ENCODE measurements at places on chromosomes 1 and 21.
A peak's percentile ranks its signal among the peaks of the same experiment; 100 is the strongest.

- no peak for DNase-seq
Observed at GRCh38 chr1:111719674-111720132, 19.5 kb downstream of the INKA2 start.

DNA sequence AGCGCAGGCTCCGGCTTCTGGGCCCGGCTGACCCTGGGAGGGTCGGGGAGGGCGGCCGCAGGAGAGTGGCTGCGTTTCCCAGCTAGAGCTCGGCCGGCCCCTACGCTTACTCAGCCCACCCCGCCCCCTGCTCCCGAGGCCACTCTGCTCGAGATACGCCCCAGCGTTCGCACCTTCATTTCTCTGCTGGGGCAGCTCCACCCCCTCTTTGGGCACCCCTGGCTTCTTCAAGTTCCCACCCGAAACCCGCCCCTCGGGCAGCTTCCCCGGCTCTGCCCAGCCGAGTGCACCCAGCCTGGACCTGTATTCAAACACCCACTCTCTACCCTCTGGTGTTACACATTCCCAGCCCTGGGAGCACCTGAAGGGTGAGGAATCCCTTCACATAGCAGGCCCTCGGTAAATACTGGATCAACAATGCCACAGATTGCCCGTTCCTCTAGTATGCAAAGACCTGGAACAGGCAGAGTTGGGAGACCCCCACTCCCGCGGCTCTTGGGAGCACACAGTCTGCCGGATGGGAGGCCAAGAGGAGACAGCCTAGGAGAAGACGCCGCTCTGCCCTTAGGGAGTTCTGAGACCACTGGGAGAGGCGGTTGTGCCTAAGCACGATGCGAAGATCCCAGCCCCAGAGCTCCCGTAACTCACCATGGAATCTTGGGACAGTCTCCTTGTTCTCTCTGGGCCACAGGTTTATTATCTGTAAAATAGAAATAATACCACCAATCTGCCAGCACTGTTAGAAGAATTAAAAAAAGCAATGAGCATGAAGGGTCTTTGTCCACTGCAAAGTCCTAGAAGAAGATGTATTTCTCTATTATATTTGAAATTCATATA, 566 bp upstream of the PAQR7 start:
- DNase-seq: no peak

GRCh38 chr21:45327441-45328197, 39.9 kb upstream of the POFUT2 start:
- no peak for DNase-seq

DNA sequence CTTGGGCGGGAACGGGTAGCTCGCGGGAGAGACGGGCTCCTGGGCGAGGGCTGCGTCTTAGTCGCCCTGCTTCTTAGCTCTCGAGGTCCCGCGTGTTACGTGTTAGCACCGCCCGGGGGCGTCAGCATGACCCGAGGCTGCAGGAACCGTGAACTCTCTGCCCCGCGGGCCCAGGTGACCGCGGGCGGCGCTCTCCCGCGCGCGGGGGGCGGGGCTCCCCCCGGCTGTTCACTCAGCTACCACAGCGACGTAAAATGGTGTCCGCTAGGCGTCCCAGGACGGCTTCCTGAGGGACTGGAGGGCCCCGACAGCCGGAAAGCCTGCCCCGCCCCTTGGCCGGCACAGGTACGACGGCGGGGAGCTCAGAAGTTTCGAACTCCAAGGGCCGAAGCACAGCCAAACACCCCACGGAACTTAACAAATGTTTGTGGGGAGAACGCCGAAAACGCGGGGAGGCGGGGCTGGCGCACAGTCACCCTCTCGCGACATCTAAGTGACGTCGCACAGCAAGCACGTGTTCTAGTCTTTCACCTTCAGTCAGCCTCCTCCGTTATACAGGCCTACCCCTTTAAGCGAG, 780 bp upstream of the RBM15 start:
- DNase-seq: peak; percentile 90

DNA sequence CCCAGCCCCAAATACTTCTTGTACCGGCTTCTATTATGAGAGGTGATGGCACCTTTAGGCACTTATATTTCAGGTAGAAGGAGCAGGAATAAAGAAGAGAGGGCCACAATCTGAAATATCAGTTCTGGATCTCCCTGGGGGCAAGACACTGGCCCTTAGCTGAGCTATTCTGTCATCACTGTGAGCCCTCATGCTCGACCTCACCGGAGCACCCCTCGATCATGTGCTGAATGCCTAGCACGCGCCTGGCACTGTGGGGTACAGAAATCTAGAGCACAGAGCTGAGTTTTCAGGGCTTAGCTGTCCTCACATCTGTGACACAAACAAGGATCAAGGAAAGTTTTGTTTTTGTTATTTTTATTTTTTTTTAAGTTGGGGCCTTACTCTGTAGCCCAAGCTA, 7.6 kb upstream of the MX1 start:
- DNase-seq: no peak

- no peak for DNase-seq
Observed at GRCh38 chr1:1179346-1179982, 5.8 kb downstream of the TTLL10 start.

DNA sequence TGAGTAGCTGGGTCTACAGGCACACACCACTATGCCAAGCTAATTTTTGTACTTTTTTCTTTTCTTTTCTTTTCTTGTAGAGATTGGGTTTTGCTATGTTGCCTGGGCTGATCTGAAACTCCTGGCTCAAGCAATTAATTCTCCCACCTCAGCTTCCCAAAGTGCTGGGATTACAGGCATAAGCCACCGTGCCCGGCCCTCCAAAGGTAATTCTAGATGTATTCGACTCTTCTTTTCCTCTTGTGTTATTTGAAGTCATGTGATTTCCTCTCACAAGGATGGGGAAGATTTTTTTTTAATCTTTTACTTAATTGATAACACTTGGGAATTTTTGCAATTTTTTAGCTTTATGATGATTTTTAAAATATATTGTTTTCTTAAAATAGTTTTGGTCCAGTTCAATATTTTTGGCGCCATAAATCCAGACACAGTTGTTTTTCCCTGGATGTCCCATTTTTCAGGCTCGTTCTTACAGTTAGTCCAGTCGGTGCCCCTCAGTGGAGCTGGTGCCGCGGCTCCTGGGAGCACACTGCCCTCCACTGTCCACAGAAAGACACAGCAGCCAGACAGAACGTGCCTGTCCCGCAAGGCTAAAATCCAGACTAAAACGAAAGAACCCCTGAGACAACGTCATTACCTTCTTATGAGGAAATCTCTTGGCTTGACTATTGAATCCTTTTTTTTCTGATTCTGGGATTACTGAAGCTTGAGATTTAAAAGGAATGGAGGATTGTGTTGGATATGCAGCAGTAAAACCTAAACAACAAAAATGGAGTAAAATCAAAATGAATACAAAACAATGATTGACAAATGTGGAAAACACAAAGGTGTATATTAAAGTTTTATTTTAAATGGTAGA, 22.4 kb downstream of the STPG1 start:
- DNase-seq: peak; percentile 48

GRCh38 chr1:158951956-158952355, 20.6 kb downstream of the PYHIN1 start:
- peak; percentile 42 for DNase-seq

GRCh38 chr1:14977338-14977931, 176.1 kb upstream of the TMEM51 start:
- peak; percentile 22 for DNase-seq

DNA sequence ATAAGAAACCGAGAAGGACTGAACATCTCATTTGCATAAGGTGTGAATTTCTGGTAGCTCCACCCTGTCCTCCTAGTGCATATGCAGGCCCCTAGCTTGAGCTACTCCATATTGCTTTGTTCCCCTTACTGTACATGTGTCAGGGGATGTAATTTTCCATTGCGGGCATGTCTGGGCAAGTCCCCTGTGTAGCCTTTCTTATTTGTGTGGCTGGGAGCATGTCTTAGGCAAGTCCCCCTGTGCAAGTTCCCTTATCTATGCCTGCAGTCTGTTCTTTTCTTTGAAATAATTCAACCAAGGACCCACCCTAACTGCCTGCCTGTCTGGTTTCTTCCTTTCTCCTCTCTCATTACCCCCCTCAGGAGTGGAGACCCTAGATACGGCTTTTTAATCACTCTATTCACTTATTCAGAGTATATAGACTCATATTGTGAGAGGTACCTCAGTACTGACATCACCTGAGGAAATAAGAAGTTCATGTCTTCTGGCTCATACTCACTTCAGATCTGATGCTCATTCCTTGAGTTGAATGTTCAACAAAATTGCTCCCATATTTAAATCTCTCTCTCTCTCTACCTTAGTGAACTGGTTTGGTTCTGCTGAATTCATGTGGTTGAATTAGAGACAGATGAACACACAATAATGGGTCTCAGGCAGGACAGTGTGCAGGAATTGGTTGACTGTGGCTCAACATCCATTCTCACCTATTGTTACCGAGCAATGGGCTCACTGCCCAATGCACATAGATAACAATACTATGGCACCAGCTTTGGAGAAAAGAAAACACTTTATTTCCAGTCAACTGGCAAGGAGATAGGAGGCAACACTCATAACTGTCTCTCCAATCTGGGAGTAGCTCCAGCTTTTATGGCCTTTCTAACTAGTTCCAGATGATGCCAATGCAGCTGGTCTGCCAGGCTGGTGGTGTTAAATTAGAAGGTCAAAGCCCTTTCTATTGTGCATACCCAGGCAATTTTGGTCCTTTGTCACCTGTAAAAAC, 27.9 kb upstream of the NPL start:
- DNase-seq: no peak

DNA sequence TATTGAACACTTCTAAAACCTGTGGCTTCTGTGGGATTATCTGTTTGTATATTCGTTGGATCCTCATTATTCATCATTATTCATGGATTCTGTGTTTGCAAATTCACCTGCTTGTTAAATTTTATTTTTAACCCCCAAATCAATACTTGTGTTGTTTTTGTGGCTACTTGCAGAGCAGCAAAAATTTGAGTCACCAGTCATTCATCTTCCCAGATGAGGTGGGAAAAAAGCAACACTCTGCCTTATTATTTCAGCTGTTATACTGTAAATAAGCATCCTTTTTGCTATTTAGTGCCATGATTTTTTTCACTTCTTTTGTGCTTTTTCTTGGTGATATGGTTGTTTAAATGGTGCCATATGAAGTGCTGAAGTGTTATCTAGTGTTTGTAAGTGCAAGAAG, 56.7 kb downstream of the RASAL2 start:
- DNase-seq: no peak

- DNase-seq: no peak
Observed at GRCh38 chr21:23960769-23961168, 1646.5 kb downstream of the MRPL39 start.

GRCh38 chr1:226738995-226739695, at the start of gene ITPKB:
ITPKB (minus strand) TSS chr1:226739282; CDS start chr1:226737458, 1,824 bp downstream.
- DNase-seq: peak; percentile 94

DNA sequence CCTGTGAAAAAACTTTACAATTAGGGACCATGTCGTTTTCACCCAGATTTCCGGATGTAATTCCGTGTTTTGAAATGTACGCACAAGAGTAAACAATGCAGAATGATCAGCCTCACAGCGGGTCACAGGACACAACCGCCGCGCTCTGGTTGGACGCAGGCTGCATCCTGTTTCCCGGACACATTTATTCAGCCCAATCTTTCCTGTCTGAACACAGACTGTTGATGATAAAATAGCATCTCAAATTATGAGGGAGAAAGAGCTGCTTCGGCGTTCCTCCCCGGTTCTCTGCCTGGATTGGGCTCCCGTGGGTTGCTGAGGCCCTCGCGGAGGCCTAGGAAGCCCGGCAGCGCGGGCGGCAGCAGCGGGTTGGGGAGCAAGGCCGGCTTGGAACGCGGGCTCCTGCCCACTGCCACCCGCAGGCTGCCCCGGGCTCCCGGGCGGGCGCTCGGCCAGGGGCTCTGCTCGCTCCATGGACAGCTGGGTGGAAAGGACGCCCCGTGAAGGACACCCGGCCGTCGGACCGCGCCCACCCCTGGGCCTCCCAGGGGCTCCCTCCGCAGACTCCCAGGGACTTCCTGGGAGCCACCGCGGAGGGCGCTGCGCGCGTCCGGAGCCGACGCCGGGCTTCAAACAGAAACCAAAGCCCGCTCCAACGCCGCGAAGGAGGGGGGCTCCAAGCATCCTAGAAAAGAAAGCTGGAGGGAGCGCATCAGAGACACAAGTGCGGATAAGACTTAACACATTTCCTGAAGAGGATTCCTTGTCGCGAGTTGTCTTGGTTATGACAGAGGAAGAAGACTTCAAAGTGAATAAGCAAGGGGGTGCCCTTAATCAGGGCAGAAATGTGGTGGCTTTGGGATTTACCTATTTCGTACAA, 122.3 kb downstream of the ESRRG start:
- no peak for DNase-seq

GRCh38 chr1:39076127-39076798, 50.1 kb downstream of the NDUFS5 start:
- no peak for DNase-seq

DNA sequence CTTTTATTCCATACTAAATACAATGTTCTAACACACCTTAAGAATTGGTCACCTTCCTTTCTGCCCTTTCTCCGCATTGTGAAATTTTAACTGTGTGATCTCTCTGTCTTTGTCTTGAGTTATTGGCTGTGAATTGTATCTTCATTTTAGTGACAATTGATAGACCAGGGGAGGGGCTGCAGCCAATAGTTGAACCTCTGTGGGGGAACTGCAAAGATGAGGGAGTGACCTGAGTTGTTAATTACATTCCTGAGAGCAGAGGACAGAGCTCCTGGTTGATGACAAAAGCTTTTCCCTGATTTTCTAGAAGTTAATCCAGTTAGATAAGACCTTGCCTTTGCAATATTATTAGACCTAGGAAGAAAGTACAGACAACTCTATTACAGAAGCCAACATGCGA, 1535.7 kb downstream of the BRINP3 start:
- no peak for DNase-seq

GRCh38 chr1:17161926-17162800, 42.8 kb upstream of the PADI1 start:
- no peak for DNase-seq

- DNase-seq: no peak
Observed at GRCh38 chr1:186112280-186112679, 262.8 kb downstream of the TPR start.

DNA sequence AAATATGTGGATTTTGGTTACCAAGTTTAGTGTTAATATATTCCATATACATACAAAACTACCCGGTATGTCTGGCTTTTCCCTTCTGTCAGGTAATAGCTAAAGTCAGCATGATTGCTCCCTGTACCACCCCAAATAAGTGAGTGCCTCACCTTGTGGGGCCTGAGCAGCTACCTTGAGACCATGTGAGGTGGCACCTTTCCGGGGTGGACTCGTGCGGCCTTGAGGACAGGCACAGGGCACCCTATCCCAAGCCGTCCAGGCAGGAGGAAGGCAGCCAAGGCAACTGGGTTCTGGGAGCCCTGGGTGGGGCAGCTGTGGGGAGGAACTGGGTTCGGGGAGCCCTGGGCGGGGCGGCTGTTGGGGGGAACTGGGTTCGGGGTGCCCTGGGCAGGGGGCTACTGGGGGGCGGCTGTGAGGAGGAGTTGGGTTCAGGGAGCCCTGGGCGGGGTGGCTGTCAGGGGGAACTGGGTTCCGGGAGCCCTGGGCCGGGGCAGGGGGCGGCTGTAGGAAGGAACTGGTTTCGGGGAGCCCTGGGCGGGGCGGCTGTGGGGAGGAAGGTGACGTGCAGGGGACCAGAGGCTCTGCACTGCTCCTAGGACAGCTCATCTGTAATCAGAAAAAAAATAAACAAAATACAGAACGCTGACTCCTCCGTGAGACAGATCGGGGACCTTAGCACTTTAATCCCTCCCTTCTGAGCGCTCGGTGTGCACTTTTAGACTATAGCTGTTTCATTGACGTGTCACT, 63.3 kb downstream of the POFUT2 start:
- DNase-seq: no peak
